GF-D8 (cell line): ENCODE measurements at places on chromosomes 3 and 15.

DNA sequence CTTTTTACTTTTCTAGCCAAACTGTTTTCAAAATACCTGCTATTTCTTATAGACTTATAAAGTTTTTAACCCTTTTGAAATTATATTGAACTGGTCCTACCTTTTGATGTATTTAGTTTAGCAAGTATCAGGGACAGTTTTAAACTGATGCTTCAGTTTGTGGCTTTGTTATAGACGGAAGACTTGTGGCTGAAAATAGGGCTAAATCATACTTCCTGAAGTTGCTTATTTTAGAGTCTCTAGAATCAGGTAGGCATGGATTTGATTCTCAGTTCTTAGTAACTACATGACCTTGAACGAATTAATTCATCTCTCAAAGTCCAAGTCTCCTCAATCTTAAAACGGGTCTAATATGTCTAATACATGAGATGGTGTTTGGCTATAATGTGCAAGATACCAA, 322.8 kb downstream of the RAP2B start:
- DNase-seq: no peak

- no peak for DNase-seq
Measured at GRCh38 chr15:47402829-47403228, 314.5 kb upstream of the SEMA6D start.

GRCh38 chr3:56369914-56370313, 98.4 kb downstream of the ERC2 start:
- no peak for DNase-seq

DNA sequence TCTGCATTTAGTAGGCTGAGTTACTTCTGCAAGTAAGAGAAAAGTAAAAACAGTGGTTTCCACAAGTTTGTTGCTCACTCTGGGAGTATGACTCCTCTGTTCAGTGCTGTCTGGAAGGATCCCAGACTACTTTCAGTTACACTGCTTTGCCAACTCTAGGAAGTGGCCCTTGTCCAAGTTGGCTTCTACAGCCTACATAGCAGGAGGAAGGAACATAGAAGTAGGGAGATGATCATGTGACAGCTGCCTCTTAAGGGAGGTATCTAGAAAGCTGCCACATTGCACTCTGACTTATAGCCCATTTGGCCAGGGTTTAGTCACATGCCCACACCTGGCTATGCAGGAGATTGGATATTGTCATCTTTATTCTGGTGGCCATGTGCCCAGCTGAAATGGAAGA, 298.1 kb downstream of the NSUN3 start:
- DNase-seq: no peak

DNA sequence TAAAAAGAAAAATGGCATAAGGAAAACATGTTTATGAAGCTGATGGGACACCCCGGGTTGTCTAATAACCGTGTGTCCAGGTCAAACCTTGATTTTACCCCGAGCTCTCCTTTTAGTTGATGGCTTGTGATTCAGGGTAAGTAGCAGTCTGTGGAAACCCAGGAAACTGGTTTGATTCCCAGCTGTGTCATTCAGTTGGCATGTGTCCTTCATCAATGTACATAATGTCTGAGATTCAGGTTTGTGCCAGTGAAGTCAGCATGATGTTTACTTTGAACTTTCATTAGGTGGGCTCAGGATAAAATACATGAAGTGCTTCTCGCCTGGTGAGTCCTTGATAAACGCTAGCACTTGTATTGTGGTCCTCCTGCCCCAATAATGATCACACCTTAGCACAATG, 4.3 kb upstream of the COPG1 start:
- no peak for DNase-seq

GRCh38 chr15:45689616-45690015, 54.8 kb downstream of the SQOR start:
- no peak for DNase-seq

DNA sequence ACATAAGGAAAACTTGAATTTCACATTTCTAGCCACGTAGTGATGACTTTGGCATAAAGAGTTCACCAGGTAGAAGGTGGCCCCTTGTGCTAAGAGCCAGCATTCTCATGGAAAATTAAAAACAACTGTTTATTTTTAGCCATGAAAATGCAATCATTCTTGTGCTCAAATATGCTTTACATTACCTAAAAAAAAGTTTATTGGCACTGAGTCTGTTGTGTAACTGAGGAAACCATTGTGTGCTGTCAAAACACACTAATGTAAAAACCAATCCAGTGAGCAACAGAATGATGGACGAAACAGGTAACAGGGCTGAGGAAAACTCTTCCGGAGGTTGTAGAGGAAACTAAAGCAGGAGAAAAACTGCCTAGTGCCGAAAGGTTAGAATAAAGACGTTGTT, 287.0 kb upstream of the TMC3 start:
- no peak for DNase-seq

DNA sequence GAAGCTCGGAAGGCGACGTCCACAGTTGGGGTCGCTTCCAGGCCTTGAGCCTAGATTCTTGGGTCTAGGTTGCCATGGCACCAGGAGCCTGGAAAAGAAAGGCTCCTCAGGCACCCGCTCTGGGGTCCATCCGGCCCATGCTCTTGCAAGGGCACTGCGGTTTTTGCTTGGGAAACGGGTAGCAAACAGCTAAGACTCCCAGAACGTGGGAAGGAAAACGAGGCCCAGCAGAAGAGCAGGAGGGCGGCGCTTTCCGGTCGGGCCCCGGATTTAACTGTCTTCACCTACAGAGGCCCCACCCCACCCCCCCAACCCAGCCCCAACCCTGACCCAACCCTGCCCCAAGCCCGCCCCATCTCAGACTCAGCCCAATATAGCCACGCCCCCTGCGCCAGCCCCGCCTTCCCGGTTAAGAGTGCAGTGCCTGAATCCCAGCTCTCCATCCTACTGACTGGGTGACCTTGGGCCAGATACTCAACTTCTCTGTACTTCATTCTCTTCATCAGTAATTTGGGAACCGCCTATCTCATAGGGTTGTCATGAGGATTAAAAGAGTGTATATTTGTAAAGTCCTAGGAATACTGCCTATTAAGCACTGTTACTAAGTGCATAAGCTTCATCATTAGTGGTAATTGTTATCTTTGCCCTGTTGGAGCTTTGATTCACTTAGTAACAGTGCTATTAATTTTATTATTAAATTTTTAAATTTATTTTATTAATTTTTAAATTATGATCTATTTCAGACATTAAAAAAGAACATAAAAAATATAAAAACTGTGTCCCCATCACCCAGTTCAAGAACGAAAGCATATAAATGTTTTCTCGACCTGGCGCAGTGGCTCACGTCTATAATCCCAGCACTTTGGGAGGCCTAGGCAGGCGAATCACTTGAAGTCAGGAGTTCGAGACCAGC, 28.4 kb upstream of the SMAD6 start:
- DNase-seq: no peak

GRCh38 chr15:99187936-99188335, 61.4 kb downstream of the TTC23 start:
- no peak for DNase-seq

DNA sequence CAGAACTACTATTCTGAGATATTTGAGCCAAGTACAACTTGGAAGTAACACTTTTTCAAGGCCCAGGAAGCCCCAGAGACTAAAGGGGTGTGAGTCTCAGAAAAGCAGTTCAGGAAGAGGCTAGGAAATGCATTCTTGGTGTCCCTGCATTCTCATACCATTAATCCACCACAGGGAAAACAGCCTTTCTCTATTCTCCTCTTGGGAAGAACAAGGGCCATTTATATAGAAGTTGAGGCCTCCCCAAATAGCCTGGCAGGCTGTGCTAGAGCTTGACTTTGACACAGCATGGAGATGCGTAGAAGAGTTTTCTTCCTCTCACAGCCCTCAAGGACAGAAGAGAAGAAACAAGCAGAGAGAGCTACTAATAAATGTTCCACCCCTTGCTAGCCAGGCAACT, 5.5 kb upstream of the NR2C2 start:
- DNase-seq: no peak

- DNase-seq: no peak
Measured at GRCh38 chr3:23052620-23053019, 150.5 kb upstream of the UBE2E2 start.

DNA sequence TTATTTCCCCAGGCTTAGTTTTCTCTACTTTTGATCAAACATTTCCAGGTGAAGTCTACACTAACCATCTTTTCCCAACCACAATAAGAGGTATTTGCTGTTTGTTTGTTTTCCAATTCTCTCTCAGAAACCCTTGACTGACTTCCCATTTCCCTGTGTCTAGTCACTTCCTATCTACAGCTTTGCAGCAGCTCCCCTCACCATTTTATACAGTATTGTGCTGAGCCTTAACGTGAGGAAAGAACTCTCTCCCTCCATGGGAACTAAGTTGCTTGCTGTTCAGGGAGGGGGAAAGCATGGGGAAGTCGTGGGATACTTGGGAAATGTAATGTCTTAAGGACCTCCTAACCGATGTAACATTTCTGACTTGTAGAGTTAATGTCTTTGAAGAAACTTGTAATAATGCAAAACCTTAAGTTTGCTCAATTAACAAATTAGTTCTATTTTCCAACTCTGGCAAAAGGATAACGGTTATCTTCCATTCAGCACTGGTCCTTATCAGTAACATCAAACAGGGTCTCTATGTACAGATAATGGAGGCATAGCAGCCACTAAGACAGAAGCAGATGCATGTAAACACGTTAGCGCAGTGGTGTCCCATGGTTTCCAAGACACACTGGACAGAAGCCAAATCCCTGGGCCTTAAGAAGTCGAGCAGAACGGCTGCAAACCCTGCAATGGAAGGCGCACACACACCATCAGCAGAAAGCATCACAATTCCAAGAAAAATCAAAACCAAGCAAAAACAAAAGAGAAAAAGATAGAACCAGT, 39.7 kb downstream of the NPTN start:
- no peak for DNase-seq

- DNase-seq: no peak
Measured at GRCh38 chr15:56341201-56341600, 24.0 kb upstream of the TEX9 start.

DNA sequence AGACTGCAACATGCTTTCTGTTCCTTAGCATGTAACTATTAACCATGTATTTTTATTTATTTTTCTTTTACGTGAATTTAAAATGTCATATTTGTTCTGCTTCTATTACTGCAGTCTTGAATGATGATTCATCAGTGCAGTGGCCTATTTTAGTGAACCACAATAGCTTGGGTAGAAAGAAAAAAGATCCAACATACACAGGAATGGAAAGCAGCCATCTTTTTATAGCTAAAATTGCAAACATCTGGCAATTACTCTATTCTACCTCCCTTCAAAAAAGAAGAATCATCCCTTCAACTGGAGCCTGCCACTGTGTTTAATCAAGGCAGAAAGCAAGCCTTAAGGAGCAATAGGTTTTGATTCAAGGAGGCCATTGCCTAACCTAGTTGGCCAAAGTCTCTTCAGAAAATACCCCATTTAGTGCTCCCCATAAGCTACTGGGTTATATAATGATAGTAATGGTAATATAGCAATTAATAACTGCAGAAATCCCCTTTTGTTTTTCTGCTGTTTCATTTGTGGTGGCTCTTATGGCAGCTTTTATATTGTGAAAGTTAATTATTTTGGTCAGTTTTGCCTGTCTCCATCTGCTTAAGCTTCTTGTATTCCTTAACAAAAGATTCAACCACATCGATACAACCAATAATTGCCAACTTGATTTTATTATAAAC, 267.3 kb downstream of the LPP start:
- no peak for DNase-seq

DNA sequence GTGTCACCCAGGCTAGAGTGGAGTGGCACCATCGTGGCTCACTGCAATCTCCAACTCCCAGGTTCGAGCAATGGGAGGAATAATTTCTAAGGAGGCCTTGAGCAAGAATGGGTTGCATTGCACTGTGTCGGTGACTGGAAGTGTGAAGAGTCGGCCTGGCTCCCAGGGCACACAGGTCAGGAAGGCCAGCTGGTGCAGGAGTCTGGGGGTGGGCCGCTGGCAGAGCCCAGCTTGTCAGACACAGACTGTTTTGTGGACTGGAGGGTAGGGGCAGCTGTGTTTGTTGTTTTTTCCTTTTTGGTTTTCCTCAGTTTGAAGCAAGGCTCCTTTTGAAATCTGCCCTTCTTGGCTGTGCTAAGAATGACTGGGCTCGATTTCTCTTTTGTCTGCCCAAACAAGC, 66.2 kb downstream of the ITGA11 start:
- no peak for DNase-seq

DNA sequence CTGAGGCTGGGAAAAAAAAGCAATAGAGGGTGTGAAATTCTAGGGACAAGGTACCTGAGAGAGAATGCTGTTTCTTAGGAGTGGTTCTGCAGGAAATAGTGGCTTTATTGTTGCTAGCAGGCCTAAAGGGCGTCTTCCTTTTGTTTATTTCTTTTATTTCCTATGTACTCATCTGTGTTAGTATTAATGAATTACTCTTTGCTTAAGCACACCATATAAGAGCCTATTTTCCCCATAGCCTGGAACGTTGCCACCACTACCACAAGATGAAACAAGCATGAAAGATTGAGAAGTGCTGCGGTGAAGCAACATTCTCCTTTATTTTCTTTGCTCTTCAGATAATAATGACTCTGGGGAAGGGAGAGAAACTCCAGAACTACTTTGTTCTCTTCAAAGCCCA, 21.3 kb upstream of the GOLIM4 start:
- no peak for DNase-seq

GRCh38 chr3:7410782-7411181, 549.9 kb downstream of the GRM7 start:
- no peak for DNase-seq

DNA sequence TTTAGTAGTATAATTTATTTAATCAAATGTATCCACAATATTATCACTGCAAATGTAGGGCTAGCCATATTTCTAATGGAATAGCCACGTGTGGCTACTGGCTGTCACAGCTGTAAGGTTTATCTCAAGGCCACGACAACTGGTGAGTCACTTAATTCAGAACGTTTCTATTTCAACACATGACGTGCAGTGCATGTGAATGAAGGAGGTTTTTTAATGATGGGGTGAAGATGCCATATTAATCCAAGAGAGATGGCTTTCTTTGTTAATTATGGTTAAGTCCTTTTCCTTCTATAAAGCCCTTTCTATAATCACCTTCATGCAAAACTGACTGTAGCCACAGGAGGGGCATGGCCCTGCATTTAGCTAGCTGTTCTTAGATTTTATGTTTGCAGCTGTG, 212.0 kb downstream of the FEZF2 start:
- DNase-seq: no peak

GRCh38 chr15:75032395-75032794, 9.0 kb downstream of the PPCDC start:
- no peak for DNase-seq

GRCh38 chr3:140580746-140581145, 97.1 kb upstream of the TRIM42 start:
- no peak for DNase-seq

- DNase-seq: no peak
Measured at GRCh38 chr3:49775538-49775937, 10.8 kb downstream of the IP6K1 start.
